GM19239 (cell line): ENCODE measurements at places on chromosomes 13 and 19.

DNA sequence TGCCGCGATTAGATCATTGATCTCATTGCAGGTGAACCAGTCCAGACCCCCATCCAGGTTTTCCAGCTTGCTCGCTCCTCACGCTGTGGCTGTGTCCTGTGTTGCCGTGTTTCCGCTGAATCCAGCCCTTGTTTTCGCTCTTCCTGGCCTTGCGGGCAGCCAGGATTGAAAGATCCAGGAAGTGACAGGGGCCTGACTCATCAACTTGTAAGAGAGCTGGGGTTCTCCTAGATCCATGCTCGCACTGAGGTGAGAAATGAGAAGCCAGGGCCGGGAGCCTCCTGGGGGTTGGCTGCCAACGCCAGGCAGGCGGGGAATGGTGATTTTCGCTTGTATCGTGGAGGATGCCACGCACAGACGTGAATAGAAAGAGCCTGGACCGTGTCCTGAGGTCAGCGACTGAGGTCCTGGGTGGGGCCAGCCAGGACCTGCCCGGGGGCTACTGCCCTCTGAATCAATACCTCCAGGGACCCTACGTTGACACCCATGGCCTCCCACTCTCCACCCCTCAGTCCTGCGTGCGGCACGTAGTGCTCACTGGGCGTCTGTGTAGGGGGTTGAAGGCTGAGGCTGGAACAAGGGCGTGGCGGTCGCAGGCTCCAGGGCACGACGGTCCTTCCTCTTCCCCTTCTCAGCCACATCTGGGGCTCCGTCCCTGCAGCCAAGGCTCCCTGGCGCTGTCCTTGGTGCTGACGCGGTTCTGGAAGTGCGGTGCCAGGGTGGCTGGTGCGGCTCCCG is 7.3 kb upstream of the PTPRH start:
- no peak for DNase-seq

GRCh38 chr13:26589754-26590153 is 32.3 kb downstream of the WASF3 start:
- no peak for DNase-seq

DNA sequence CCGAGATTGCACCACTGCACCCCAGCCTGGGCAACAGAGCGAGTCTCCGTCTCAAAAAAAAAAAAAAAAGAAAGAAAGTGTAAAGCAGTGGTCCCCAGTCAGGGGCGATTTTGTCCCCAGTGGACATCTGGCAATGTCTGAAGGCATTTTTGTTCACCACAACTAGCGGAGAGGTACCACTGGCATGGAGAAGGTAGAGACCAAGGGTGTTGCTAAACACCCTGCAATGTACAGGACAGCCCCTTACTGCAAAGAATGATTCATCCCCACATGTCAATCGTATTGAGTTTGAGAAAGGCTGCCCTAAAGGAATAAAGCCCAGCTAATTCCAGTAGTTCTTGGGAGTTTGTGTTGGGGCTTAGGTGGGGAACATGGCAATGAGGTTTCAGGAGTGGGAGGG is 38.7 kb downstream of the CYP4F2 start:
- no peak for DNase-seq

DNA sequence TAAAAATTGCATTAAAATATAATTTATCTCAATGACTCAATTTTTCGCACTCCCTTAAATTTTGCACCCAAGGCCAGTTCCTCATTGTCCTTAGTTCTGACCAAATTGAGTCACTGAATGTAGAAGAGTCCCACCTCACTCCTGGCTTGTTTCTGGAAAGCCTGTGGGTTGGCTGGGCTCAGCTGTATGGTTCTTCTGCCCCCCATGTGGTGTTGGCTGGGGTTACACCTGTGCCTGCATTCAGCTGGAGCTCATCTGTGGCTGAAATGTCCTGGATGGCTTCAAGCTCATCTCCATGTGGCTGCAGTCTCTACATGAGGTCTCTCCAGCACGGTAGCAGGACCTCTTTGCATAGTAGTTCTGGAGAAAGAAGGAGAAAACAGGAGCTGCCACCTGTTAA is 7.2 kb upstream of the IRGC start:
- DNase-seq, result no peak

- DNase-seq, result no peak
These were observed 2748.8 kb upstream of the PCDH20 start for GRCh38 chr13:64164435-64164834.

GRCh38 chr19:7512400-7512851 is 3.5 kb upstream of the ZNF358 start:
- no peak for DNase-seq

- DNase-seq, result no peak
These were observed 10.2 kb downstream of the SPRYD7 start for GRCh38 chr13:49925881-49926418.

DNA sequence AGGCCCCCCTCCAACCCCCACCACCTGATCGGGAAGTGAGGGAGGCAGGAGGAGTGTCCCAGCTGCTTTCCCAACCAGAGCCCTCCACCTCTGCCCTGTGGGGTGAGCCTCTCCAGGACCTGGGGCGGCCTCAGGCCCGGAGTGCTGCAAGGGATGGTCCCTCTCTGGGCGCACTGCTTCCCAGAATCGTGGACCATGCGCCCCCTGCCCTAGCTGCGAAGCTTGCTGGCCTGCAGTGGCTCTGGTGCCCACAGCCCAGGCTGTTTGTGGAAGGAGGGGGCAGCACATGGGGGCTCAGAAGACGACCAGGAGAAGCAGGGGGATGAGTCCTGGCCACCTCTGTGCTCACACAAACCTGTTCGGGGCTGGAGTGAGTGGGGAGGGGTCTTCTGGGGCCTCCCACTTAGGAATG is 33.6 kb downstream of the CEBPG start:
- no peak for DNase-seq

DNA sequence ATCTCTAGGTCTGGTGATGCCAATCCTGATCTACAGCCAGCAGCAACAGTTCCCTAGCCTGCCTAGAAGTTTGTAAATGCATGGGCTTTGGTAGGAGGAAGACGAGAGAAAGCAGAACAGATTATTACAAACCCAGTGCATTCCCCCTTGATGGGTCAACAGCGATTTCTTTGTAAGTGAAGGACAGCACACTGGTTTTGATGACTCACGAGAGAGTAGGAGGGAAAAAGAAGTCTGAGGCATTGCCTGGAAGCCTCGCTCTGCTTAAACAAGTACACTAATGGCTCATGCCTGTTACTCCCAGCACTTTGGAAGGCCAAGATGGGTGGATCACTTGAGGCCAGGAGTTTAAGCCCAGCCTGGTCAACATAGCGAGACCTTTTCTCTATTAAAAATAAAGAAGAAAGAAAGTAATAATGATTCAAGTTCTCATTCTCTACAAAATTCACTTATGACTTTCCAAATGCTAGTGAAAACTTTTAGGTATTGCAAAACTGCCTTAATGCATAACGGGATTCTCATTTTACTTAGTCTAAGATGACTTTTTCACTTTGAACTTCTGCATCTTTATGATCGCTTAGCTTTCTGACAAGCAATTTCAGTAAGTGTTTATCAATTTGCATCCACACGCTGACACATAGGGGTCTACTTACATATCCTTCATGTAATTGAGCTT is 47.7 kb upstream of the USPL1 start:
- no peak for DNase-seq

- DNase-seq, result no peak
These were observed 3.4 kb downstream of the SF3A2 start for GRCh38 chr19:2239771-2240770.

DNA sequence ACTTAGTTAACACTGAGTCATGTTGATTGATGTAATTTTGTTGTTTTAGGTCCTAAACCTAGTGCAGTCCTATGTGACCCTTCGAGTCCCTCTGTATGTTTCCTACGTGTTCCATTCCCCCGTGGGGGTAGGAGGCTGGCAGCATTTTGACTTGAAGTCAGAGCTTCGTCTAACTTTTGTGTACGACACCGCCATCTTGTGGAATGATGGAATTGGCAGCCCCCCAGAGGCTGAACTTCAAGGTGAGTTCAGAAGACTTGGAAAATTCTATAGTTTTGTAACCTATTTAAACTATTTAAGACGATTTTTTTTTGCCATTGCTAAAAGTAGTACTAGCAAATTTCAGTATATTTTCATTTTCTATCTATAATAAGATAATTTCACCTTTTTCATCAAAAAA is 117.9 kb downstream of the STOML3 start:
- peak; percentile 6 for DNase-seq

DNA sequence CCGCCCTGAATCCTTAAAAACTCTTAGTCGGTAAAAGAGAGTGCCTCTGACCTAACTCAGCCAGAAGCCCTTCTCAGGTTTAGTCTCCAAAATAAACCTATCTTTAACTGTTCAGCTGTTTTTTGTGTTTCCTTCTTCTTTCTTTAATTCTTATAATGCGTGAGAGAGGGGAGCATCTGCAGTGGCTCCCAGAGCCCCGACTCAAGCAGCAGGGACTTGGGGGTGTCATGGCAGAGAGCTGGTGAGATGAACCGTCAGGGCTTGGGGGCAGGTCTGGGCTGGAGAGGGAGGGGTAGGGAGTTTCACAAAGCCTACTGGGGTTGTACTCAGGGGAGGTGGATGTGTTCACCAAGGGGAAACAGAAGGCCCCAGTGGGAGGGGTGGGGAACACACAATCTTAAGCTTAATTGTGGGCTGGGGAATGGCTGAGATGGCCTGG is 16.8 kb upstream of the SIGLEC6 start:
- no peak for DNase-seq

DNA sequence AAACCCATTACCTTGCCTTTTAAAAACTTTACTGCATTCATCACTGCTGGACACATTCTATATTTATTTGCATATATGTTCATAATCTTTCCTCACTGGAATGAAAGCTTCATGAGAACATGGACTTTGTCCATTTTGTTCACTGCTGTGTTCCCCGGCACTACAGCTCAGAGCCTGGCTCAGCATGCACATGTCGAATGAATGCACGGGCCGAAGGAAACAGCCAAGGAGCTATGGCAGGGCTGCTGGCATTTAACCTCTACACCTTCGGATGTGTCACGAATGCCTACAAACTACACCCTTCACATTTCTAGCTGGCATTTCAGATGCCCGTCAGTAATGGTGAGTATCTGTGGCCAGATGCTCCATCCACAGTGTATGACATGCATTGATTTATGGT is 7.6 kb downstream of the MTIF3 start:
- no peak for DNase-seq

DNA sequence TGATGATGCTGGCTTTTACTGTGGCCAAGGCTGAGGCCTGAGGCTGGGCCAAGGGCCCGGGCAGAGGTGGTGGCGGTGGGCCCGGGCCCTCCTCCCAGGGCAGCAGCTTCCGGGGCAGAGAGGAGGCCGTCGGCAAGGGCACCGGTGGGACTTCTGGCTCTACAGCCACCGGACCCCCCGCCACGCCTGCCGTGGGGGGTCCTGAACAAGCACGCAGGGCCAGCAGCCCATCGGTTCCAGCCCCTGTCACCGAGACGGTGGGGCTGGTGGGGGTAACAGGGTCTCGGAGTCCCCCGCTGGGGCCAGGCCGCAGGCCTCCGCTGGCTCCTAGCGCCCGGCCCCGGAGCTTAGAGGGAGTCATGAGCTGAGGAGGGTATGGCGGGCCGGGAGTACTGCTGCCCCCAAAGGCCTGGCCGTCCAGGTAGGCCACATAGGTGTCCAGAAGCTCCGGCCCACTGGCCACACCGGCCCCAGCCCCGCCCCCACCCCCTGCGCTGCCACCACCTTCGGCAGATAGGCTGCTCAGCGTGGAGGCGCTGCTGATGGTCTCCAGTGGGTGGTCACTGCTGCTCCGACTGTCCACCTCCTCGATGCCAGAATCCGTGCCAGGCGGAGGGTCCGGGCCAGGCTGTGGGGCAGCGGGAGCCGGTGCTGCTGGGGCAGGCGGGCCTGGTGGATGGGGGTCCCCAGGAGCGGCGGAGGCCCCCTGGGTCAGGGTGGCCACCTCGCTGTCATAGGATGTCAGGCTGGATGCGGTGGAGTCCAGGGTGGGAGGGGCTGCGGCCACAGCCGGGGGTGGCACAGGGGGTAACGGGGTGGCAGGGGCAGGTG is 17.3 kb downstream of the C19orf81 start:
- DNase-seq, result no peak

- no peak for DNase-seq
These were observed 57.3 kb upstream of the TPM4 start for GRCh38 chr19:16018801-16019551.

DNA sequence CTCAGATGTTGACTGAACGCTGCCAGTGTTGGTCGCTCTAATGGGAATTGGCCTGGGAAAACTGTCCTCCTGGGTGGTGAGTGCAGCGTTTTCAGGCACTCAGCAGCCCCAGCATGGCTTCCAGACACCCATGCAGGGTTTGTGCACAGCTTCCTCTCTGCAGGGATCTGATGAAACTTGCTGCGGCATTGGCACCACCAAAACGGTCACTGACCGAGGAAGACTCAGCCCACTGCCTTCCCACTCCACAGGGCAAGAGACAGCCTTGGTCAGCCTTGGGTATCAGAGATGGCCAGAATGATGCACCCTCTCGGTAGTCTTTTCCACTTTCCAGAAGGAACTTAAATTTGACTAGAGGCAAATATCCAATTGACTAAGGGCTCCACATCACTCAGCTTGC is 398.9 kb downstream of the IRS2 start:
- no peak for DNase-seq

DNA sequence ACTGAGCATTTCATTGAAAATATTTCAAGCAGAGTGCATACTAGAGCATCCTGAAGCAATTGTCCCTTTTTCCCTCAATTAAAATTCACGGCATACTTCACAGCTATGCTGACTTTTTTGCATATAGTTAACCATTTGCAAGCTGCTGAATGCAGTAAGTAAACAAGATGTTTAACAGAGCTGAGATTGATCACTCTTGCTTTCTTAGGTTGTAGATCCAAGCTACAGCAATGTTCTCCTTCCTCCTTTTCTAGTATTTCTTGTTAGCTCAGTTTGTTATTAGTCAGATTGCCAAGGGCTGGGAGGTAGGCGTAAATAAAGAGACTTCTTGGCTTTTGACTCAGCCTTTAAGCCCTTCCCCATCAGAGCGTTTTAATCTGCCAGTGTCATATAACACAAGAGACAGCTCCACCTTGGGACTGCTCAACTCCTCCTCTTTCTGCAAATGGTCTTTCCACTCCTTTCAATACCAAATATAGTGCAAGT is at the start of gene SLITRK6:
TSS of gene SLITRK6 (minus strand) at position 323 of the 486 bp plus-strand sequence. CDS start 2,911 bp downstream, outside the sequence.
- no peak for DNase-seq

- DNase-seq, result no peak
These were observed 34.9 kb upstream of the UQCRFS1 start for GRCh38 chr19:29247872-29248271.

DNA sequence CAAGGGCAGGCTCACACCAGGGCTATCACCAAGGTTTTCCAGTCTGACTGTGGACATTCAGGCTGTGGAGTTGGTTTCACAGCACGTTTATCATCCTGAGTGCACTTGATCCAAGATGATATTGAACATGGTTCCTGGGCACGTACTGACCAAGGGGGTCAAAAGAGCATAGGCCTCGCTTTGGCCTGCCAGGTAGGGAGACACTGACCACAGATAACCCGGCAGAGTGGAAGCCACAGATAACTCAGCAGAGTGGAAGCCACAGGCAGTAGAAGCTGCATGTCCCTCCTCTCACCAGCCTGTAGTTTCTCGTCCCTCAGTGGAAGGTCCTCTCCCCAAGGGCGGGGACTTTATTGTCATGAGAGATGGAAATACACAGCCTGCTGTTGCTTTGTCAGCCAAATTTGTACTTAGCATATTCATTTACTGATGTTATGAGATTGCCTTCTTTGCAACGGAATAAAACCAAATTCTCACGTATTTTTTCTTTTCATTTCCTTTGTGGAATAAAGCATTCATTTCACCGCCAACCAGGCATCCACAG is 8.8 kb upstream of the KRTDAP start:
- DNase-seq, result no peak
